ENCODE measurements at places on chromosomes 3 and 15.

DNA sequence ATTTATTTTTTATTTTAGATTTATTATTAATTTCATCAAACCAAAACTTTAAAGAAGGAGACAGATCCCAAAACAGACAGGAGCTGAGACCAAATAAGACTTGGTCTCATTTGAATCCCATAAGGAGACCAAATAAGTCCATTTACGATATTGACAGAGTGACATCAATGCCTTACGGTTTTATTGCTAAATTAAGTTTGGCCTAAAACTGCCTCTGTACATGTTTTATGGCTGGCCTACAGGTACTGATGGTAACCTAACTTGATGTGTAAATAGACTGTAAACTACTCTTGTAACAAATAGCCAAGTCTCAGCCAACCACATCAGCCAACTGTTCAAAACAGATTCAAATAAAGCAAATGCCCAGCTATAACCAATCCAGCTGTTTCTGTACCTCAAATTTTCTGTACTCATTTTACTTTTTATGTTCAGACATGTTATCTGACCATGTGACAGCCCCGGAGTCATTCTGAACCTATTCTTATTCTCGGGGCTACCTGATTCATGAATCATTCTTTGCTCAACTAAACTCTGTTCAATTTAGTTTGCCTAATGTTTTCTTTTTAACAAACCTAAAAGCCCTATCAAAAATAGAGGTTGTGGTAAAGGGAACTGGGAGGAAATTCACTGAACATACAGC, 89.4 kb upstream of the CDAN1 start:
- no peak for DNase-seq

DNA sequence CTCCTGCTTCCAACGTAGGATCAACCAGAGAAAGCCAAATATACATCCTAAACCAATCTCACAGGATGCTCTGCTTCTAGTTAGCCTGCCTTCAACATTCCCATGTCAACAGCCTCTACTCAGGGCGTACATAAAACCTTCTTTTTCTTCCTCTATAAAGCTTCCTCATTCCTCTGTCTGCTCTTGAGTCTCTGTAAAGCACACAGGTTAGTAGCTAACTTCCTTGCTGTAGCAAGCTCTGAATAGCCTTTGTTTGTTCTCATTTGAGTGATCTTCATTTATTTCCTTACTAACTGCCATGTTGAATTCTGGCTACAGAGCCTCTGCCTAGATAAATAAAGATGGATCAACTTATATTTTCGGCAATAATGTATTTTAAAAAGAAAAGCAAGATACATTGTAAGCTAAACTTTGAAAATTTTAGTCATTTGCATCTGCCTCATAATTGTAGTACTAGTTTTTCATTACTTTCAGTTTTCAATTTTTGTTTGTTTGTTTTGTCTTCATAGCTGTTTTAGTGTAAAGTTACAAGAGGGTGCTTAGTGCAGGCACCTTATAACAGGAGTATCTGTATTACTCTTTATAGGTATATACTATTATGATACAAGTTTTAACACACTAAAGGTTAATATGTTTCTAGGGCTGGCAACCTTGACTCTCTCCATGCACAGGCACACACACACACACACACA, 498.2 kb downstream of the PYDC2 start:
- DNase-seq: no peak

- no peak for DNase-seq
Measured at GRCh38 chr3:130895690-130896488, 2.0 kb downstream of the ATP2C1 start.

GRCh38 chr3:49761661-49762060, 24.7 kb downstream of the IP6K1 start:
- DNase-seq: no peak

- DNase-seq: no peak
Measured at GRCh38 chr3:157581371-157581770, 78.2 kb upstream of the VEPH1 start.

GRCh38 chr15:30929064-30929669, 25.5 kb downstream of the FAN1 start:
- DNase-seq: no peak

- no peak for DNase-seq
Measured at GRCh38 chr15:93460717-93461116, 371.7 kb upstream of the RGMA start.

- DNase-seq: peak; percentile 52
Measured at GRCh38 chr3:51371943-51372557, 13.0 kb upstream of the MANF start.

- DNase-seq: no peak
Measured at GRCh38 chr3:127680798-127681221, 8.1 kb downstream of the ABTB1 start.

DNA sequence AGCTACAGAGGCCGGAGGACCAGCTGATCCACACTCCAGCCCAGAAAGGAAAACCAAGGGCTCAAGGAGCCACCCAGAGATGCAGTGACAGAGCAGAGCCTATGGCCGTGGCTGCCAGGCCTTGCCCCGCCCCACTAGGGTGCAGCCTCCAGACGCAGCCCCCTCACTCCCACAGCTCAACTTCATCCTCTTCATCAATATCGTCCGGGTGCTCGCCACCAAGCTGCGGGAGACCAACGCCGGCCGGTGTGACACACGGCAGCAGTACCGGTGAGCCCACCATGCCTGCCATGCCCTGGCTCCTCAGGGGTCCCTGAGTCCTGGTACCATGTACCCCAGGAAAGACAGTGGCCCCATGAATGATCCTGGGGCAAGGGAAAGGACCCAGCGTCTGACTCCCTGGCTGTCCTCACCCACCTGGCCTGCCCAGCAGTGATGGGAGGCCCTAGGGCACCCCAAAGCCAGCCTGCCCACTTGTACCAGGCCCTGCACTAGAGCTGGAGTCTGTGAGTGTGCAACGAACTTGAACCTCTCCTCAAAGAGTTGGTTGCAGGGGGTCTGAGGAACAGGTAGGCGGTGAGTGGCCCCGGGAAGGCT, 24.2 kb downstream of the PTH1R start:
- no peak for DNase-seq

- DNase-seq: no peak
Measured at GRCh38 chr3:45864760-45865519, 21.4 kb upstream of the CCR9 start.

DNA sequence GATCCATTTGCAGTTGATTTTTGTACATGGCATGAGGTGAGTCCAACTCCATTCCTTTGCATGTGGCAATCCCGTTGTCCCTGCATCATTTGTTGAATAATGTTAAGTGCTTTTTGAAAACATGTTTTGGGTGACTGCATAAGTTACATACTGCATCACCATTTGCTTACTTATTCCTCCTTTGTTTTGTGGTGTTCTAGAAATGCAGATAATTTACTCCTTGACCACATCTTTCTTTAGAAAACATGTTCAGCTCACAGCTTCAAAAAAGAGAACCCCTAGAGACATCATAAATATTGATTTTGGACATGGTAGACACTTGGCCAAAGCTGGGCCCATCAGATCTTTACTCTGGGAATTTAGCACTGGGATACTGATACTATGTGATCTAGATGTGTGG, 135.3 kb upstream of the DAZL start:
- DNase-seq: no peak

DNA sequence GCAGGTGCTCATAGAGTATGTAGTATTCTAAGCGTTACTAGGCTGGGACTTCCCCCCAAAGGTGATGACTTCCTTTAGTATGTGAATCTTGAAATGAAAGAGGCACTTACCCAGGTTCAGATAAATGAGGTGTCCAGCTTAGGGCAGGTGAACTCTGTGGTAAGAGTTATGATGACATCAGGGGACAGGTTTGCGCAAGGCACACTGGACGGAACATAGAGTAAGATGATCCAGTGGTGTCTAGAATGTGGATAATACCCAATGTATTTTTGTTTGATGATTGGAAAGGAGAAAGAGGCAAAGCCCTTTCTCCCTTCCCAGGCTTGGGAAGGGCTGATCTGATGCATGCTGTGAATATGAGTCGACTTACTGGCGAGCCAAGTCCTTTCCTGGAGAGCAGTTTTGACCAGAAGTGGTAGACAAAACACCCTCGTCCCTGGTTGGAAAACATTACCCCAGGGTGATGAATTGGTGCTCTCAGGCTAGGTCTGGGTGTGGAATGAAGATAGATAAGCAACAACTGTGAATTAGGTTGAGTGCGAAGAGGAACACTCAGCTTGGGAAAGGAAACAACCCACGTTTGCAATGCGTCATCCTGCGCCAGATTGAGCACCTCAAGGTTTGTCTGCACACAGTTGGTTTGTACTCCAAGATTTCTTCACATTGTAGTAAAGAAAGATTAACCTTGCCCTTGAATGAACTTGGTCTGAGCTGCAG, 124.2 kb downstream of the GHSR start:
- no peak for DNase-seq

DNA sequence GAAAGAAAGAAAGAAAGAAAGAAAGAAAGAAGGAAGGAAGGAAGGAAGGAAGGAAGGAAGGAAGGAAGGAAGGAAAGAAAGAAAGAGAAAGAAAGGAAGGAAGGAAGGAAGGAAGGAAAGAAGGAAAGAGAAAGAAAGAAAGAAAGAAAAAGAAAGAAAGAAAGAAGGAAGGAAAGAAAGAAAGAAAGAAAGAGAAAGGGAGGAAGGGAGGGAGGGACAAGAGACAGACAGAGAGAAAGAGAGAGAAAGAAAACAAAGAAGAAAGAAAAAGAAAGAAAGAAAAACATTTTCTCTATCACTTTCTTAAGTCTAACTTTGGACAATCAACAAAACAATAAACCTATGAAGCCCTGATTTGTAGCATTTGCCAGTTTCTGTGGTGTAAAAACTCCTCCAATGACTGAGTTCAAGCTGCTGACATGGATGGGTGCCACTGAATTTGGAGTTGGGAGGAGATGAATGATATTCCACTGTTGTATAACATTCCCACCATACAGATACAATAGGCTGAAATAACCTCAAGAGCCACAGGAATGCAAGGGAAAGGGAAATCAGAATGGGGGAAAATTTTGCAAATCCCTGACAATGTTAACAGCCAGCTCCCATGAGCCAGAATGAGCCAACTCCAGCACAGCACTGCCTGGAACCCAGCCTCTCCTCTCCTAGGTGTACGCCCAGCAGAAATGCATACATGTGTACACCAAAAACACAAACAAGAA, 15.0 kb upstream of the RTP3 start:
- no peak for DNase-seq

GRCh38 chr3:108953210-108953609, 469 bp downstream of the GUCA1C start:
- no peak for DNase-seq

- no peak for DNase-seq
Measured at GRCh38 chr3:155391551-155391958, 98.1 kb upstream of the STRIT1 start.

GRCh38 chr3:124878561-124879336, 8.4 kb downstream of the ITGB5 start:
- no peak for DNase-seq

DNA sequence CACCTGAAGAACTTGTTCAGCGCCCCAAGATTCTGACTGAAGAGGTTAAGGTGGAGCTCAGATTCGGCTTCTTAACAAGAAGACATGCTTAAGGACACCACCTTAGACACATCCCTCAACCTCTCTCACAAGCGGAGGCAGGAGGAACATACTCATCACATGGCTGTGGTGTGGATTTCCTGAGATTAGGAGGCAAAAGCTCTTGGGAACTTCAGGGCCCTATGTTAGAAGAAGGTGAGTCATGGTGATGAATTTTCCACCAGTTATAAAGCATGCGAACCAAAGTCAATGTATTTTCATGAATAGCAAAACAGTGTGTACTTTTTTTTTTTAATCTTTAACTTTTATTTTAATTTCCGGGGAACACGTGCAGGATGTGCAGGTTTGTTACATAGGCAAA, 212.2 kb upstream of the SUCLG2 start:
- DNase-seq: no peak

DNA sequence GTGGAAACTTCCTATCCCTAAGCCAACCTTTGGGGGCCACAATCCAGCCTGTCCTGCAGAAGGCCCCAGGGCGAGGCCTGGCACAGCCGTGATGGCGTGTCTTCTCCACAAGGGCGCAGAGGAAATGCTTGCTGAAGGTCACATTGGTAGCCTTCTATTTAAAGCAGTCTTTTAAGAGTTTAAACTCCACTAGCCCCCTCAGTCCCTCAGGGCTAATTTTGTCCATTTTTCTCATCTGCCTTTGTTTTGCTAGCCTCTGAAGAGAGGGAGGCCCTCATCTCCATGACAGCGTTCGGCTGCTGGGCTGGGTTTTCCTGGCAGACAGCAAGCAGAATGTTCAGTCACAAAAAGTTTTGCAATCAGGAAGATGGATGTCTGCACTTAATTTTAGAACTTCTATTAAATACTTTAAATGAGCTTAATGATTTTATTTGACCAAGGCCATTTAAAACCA, 40.8 kb downstream of the RARB start:
- peak; percentile 46 for DNase-seq

DNA sequence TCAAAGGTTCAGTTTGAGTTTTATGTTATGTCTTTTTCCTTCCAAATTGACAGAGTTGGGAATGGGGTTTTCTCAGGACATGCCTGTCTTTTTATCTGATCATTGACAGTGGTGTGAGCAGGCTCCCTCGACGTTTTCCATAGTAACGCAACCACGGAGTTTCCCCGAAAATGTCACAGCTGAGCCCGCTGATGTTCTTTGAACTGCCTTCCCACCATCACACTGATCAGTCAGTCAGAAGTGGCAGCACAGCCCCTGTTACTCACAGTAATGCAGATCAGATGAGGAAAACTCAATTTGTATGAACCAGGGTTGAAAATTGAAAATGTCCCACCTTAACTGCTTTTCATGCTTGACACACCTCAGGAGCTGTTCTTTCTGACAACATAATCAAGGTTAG, 210.4 kb downstream of the NECTIN3 start:
- no peak for DNase-seq

DNA sequence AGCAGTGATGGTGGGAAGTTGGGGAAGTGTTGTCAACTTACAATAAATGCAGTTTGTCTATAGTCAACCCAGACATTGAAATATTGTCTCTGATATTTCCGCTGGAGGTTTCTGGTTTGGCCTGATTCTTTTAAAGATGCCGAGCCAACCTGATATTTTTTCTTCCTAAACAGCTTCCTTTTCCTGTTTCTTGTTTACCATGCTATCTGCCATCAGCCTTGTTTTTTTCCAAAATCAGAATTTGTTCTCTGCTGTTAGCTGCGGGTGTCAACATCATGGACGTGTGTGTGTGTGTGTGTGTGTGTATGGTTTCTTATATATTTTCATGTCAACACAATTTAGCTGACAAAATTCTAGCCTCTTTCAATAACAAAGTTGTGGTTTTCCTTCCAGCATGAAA, 41.2 kb upstream of the XCR1 start:
- DNase-seq: no peak

GRCh38 chr3:72003936-72004335, 219.0 kb upstream of the PROK2 start:
- no peak for DNase-seq

GRCh38 chr3:171380711-171381425, 79.3 kb downstream of the TNIK start:
- no peak for DNase-seq

Data from H9 (cell line).